ENCODE measurements at places on chromosomes 2 and 18.

GRCh38 chr2:142052220-142052863, 78.5 kb downstream of the LRP1B start:
- DNase-seq: no peak

- DNase-seq: no peak
Observed at GRCh38 chr2:25372405-25373268, 30.9 kb upstream of the DNMT3A start.

DNA sequence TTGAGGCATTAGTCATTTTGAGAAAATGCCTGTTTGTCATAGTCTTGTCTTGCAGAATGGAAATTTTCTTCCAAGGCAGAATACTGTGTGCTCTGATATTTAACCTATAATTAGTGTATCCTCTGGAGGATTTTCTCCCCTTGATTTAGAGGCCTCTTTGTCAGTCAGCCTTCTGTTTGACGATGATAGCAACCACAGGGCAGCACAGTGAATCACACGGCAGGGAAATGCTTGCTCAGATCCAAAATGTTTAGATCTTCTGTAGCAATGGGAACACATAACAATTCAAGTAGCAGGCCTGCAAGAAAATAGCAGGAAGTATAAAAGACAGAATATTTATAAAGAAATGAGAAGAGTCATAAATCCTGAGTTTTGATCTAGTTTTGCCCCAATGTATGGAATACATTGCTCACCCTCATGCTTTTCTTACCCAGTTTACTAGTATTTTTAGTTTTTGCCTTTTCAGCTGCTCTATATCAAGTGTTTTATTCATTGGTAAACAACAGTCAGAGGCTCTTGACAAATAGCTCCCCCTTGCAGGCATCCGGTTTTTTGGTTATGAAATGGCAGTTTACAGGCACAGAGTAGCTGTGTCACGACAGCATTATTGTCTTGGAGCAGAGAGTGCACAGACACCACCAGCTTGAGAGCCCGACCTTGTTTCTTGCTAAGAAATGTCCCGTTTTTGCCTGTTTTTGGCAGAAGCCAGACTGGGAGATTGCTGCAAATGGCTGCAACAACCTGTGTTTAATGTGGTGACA, 185.1 kb downstream of the MYO3B start:
- no peak for DNase-seq

GRCh38 chr2:71922499-71923142, 225.0 kb downstream of the CYP26B1 start:
- DNase-seq: no peak

- DNase-seq: no peak
Observed at GRCh38 chr2:82182270-82182669, 1877.7 kb upstream of the LRRTM1 start.

DNA sequence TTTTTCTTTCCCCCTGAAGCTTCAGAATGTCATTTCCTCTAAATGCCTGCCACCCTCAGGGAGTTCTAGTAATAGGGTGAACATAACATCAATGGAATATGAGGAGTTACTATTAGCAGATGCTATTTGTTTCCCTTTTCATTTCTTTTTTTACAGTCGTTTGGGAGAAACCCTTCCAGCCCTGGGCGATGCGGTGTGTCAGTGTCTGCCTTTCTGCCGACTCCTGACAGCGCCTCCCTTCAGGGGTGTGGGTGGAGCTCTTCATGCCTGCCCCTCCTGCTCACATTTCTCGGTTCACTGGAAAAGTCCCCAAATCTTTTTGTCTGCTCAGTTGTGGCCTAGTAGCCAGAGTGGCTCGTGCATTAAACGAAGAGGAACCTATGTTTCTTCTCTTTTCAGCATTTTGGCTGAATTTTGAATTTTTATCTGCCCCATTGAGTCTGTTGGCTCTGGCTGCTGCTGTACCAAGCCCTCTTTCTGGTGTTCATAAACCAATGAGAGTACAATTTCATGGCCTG, 72.3 kb downstream of the FMNL2 start:
- no peak for DNase-seq

DNA sequence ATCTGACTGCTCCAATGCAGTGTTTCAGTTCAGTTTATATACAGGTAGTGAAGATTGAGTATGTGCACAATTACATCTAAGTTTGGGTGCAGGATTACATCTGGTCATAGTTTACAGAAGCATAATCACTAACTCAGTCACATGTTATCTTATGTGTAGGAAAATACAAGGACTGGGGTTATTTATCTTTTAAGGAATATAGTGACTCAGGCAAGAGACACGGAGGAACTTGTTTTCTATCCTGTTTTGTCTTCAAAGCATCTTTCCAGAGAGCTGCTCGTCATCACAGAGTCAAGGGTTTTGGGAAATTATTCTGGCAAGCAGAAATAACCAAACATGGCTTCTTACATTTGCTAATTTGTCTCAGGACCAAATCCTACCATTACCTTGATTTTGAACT, 1371.5 kb upstream of the TMEFF2 start:
- DNase-seq: no peak

DNA sequence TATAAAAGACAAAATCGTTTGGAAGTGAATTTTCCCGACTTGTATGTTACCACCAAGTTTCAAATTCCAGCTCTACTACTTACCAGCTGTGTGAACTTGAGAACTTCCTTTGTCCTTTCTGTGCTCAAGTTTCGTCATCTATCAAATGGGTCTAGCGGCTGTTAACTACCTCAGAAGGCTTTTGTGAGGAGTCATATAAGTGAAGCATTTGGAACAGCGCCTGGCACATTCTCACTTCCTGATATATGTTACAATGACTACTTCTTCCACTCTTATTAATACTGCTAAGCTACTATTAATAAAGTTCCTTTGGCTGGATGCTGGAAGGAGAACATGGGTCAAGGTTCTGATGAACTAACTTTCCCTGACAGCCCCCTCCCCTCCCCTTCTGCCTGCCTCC, 104.5 kb downstream of the MEIS1 start:
- DNase-seq: no peak

GRCh38 chr2:214593727-214594126, 182.9 kb downstream of the VWC2L start:
- no peak for DNase-seq

DNA sequence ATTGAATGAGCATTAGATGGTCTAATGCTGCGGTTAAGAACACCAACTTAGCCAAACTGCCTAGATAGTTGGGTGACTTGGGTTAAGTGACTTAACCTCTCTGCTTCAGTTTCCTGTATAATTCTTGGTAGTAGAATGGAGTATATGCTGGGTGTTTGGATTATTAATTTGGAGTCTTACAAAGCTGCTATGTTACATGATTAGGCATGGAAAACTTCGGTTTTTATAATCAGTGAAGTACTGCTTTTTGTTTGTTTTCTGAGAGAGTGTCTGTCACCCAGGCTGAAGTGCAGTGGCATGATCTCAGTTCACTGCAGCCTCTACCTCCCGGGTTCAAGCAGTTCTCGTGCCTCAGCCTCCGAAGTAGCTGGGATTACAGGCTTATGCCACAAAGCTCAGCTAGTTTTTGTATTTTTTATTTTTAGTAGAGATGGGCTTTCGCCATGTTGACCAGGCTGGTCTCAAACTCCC, 4.5 kb downstream of the RPL37A start:
- no peak for DNase-seq

DNA sequence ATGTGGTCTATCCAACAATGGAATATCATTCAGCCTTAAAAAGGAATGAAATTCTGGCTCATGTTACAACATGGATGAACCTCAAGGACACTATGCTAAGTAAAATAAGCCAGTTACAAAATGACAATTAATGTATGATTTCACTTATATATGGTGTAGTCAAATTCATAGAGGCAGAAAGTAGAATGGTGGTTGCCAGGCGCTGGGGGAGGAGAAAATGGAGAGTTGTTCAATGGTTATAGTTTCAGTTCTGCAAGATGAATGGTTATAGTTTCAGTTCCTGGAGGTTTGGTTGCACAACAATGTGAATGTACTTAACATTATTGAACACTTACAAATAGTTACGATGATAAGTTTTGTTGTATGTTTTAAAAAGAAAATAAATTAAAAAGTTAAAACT, 79.2 kb upstream of the IL1R2 start:
- DNase-seq: no peak

GRCh38 chr2:84320940-84321339, 138.1 kb downstream of the SUCLG1 start:
- DNase-seq: no peak

DNA sequence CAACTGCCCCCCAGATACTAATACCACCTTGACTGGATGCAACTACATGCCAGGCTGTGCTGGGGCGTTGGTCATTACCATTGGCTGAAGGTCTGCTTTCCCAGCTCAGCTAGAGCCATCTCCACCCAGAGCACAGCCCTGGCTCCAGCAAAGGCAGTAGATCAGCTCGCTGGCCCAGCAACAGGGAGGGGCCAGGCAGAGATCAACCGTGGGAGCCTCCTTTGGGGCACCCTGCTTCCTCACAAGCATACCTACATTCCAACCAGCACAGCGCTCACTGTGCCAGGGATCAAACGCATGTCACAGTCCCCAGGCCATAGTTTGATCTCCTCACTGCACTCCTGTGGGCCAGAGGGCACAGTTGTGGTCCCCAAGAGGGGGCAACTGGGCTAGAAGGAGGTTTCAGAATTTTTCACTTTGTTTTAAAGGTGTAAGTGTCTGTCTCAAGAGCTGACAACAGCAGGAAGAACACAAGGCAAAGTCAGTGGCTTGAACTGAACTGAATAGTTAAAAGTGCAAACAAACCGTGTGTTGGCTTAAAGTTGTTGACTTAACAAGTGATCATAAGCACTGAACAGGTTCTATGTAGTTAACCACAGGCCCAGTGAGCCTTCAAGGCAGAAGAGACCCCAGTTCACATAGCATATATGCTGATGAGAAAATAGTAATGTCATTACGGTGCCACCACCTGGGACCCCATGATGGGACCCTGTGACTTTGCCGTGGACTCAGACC, 70.1 kb upstream of the BZW1 start:
- no peak for DNase-seq

DNA sequence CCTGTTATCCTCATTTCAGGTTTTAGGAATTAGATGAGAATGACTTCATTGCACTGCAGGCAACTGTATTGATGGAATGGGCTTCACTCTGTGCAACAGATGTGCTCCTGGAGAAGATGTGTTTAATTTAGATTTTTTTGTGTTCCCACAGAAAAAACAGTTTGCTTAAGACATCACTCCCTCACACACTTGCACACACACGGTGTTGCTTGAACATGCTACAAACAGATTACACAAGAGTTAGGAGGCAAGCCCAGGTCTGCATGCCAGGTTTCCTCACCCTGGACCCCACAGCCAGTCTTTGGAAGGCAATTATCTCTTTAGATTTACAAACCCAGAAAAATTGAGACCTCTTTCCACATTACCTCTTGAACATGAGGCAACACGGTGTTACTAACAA, 93.7 kb upstream of the KLHL29 start:
- no peak for DNase-seq
